Activated T-cell treated with anti-CD3 and anti-CD28 coated beads, Interleukin-2, amount 50 U/mL, for 24 hours (primary cell): ENCODE measurements at places on chromosomes 2 and 18.

- no peak for DNase-seq
Measured at GRCh38 chr2:227515742-227516141, 43.8 kb downstream of the AGFG1 start.

DNA sequence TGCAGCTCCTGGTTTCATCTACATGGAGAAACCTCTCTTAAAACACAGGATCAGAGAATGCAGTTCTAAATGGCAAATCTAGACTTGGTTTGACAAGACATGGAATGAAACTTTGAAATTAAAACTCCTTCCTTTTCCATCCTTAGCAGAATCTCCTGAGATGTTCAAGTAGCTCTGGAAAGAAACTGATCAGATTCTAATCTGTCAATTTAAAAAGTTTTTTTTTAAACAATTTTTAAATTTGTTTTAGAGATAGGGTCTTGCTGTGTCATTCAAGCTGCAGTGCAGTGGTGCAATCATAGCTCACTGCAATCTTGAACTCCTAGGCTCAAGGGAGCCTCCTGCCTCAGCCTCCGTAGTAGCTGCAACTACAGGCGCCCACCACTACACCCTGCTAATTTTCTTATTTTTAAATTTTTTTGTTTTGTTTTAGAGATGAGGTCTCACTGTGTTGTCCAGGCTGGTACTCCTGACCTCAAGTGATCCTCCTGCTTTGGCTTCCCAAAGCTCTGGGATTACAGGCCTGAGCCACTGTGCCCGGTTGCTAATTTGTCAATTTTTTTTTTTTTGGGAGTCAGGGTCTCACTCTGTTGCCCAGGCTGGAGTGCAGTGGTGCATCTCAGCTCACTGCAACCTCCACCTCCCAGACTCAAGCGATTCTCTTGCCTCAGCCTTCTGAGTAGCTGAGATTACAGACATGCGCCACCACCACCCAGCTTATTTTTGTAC, 216.7 kb downstream of the TGIF1 start:
- no peak for DNase-seq

- DNase-seq = no peak
Measured at GRCh38 chr2:166284359-166284758, 91.4 kb downstream of the SCN9A start.

GRCh38 chr2:203340791-203341487, 12.7 kb downstream of the ABI2 start:
- no peak for DNase-seq

GRCh38 chr2:170576296-170576695, 138.8 kb upstream of the SP5 start:
- DNase-seq = no peak

- DNase-seq = no peak
Measured at GRCh38 chr18:10726198-10727068, 200.6 kb downstream of the NAPG start.

- DNase-seq = no peak
Measured at GRCh38 chr2:22326250-22326649, 1058.7 kb upstream of the KLHL29 start.

DNA sequence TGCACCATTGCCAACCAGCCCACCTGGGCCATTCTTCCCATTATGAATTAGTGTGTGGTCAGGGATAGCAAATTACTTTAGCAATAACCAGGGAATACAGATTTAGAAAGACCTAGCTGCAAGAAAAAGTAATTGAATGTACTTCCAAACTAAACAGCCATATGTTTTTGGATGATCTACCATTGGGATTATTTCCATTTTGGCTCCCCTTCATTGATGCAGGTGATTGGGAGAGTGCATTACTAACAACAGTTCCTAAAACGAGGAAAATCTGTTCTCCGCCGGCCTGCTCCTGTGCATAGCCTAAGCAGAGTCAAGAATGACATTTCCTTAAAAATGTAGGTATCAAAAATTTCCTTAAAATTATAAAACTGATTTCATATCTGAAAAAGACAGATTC, 58.5 kb downstream of the MAIP1 start:
- no peak for DNase-seq

GRCh38 chr18:49160079-49160930, 209.5 kb upstream of the SMAD7 start:
- DNase-seq = no peak

DNA sequence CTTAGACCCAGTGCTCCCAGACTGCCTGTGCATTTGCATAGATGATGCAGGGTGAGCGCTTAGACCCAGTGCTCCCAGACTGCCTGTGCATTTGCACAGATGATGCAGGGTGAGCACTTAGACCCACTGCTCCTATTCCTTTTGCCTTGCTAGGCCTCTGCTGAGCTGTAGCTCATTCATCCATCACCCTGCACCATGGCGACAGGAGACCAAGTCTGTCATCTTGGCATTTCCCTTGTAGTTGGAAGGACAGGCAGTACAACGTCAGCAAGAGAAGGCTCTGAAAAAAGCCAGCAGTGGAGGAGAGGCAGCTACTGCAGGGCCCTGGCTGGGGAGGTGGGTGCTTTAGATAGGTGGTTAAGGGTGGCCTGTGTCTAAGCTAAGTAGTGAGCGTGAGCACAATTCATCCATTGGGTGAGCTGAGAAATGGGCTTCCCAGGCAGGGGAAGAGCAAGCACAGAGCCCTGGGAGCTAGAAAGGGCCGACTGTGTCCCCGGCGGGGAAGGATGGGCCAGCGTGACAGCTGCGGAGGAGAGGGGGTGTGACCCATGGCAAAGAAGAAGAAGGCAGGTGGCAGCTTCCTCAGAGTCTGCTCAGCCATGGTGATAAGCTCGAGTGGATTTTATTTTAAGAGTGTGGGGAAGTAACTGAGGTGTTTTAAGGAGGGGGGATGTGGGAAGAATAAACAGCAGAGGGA, 108.8 kb downstream of the LPIN1 start:
- no peak for DNase-seq

DNA sequence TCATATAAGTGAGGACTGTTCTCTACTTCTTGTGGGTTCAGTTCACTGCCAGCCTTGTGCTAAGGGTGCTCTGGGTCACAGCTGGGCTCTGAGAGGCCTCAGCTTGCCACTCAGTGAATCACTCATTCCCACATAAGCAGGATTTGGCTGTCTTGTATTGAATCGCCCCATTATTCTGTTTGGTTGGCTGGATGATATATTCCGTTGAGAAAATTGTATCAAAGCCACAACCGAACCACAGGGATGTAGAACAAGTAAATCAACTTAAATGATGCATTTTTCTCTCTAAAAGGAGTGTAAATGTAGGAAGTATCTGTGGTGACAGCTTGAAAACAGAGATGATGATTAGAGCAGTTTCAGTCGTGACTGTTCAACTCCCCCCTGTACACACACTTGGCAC, 39.6 kb downstream of the TTC39C start:
- no peak for DNase-seq

DNA sequence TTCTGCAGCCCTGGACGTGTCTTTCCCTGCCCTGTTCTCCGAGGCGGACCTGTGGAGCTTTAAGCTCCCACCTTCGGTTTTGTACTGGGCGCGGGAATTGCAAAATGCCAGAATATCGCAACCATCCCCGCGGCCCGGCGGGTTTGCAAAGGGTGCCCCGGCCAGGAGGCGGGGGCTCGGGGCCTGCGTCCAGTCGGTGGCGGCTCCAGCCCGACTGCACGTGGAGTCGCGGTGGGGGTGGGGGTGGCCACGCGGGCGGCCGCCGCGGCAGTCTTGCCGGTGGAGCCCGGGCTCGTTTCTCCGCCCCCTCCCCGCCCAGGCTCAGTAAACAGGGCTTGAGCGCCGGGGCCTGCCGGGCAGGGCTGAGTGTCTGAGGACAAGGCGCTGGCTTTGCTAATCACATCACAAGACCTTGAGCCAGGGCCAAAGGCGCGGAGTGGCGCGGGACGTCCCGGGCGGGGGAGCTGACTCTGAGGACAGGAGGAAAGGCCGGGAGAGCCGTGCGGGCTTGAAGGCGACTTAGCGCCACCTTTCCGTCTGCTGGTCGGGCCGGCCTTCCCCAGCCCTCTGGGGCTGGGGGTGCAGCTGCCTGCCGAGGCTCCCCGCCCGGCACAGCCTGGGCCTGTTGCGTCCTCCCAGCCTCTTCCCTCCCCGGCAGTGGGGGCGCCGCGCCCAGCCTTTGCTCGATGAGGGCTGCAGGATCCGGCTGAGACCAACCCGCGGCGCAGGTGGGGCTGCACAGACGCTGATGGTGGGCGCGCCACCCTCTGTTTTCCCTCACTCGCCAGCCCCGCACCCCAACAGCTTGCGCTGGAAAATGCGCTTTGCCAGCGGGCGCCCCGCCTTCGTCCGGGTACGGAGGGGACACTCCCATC, 786 bp upstream of the ZFP36L2 start:
- DNase-seq = peak; percentile 85

GRCh38 chr2:66683599-66683998, 248.7 kb downstream of the MEIS1 start:
- no peak for DNase-seq

GRCh38 chr2:6654279-6654678, 211.4 kb downstream of the CMPK2 start:
- DNase-seq = no peak

DNA sequence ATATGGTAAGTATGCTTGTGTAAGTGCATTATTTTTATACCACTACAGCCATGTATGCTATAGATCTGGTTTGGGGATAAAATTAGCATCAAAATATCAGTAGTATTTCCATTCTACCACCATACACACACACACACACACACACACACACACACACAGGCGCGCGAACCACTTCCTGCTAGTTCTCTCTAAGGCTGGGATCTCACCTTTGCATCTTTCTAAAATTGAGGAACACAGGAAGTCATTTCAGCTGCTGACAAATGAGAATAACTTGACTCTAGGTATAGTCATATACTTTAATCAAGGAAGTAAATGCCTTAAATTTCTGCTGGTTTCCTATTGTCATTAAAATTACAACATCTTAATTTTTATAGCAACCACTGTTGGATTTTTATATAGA, 72.5 kb downstream of the RBM43 start:
- no peak for DNase-seq

GRCh38 chr18:11544060-11544633, 65.2 kb upstream of the SLC35G4 start:
- DNase-seq = no peak

DNA sequence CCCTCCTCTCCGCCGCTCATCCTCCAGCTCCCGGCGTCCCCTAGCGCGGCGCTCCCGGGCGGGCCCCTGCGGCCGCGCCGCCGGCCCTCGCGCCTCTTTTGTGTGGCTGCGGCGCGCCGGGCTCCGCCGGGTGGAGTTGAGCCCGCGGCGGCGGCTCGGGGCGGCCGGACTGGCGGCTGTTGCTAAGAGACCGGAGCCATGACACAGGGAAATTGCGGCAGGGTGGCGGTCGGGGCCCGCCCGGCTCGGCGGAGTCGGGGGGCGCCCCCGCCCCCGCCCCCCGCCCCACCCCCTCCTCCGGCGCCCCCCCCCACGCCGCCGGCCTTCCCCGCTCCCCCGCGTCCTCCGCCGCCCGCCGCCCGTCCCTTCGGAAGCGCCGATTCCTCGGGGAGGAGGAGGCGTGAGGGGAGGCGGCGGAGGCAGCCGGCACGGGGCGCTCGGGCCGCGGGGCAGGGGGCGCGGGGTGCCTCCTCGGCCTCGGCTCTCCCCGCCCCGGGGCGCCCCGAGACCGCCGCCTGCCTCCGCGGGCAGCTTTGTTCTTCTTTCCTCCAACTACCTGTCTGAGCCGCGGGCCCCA, at the start of gene TMEM200C:
Gene TMEM200C, minus strand, starts transcription at position 224 of the 577 bp plus-strand sequence. CDS start 3,459 bp downstream, outside the sequence.
- DNase-seq = no peak

- no peak for DNase-seq
Measured at GRCh38 chr2:149068225-149068995, 29.9 kb downstream of the LYPD6B start.

GRCh38 chr2:70310899-70311298, 9.0 kb upstream of the FAM136A start:
- no peak for DNase-seq

DNA sequence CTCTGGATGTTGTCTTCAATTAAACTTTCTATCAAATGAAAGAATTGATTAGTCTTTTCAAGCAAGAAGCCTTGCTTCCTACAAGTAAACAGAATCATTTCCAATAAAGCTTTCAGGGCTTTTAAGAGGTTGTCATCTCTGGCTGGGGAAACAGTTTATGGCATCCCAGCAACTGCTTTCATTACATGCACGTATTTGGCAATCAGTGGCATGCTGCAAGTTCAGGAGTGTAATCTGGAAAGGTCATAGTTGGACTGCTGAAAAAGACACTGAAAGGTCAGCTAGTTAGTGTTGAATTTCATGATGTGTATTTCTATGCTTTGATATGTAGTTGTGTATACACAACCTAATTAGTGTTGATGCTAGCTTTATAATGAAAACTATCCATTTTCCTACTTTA, 332.9 kb downstream of the DSC3 start:
- no peak for DNase-seq

DNA sequence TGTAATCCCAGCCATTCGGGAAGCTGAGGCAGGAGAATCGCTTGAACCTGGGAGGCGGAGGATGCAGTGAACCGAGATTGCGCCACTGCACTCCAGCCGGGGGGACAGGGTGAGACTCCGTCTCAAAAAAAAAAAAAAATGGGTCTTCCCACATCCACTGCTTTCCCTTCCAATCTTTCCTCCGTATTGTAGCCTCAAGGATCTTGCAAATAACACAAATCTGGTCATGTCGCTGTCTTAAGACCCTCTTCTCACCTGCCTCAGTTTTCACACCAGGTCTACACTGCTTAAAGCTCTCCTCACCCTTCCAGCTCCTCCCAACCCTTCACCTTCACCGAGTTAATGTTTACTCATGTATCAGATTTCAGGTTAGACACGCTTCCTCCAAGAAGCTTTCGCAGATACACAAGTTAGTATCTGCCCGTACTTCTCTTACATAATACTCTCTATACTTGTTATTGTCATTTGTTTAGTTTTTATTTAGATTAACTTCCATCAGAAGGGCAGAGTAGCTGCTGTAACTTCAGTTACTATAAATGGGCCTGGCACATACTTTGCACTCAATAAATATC, 1.5 kb downstream of the IER3IP1 start:
- DNase-seq = no peak

DNA sequence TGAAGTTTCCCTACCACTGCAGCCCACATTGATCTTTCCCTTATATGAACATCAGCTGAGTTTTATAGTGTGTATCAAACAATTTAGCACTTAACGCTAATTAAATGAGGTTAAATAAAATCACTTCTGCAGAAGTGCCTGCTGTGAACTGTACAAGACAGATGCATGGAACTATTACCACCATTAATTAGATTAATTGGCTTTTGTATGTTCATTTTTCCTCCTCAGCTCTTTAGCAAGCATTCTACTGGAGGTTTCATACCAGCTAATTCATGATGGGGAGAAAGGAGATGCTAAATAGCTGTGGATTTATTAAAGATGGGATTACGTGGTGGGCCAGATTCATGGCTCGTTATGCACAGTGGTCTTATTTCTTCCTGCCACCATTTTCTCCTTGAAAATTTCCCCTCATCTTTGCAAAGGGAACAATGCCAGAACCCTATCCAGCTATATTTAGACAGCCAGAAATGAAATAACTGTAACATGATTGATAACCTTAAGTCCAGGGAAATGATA, 96.7 kb downstream of the CNTNAP5 start:
- DNase-seq = no peak

DNA sequence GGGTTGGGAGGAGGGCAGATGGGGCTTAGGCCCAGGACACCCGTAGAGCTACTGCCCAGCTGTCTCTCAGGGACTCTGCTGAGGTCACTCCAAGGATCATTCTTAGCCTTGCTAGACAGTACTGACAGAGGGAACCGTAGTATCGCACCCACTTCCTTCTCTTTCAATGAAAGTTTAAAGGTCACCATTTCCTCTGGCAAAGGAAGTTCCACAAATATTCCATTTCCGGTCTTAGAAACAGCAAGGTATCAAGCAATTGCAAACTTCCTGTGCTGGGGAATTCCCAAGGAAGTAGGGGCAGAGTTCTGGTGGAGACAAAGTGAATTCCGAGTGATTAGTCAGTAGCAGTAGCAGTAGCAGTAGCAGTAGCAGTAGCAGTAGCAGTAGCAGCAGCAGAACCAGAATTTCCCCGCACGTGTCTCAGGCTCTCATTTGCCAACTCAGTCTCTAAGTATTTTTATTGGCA, 24.7 kb downstream of the IL1B start:
- DNase-seq = no peak
